ENCODE measurements at places on chromosomes 16 and 17.

DNA sequence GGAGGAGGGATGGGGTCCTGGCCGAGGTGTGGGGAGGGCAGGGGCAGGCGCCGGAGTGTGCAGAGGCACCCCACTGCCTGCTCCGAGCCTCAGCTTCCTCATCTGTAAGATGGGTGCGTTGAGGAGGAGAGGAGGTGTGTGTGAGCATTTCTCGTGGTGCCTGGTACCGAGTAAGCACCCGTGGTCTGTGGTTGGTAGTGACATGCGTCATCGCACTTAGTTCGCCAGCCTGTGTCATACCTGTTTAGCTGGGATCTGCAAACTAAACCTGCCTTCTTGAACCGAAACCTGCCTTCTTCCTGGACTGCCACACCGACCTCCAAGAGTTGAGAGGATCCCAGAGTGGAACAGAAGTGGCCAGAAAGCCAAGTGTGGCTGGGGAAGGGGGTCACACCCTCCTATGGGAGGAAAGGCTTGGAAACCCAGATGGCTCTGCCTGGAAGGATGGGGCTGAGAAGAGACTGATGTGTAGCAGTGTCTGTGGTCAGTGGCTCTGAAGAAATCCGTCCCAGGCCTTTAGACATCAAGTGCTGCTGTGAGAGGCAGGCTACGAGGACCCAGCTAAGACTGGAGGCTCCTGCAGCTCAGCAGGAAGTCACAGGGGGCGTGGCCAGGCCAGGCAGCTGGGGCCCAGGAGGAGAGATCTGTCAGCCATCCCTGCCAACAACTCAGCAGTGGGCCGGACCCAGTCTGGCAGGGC lies 162.6 kb upstream of the PLCG2 start:
- peak; percentile 59 for DNase-seq

GRCh38 chr17:76793775-76794174 lies 55.9 kb downstream of the MFSD11 start:
- DNase-seq = no peak

GRCh38 chr17:30807896-30808295 lies 16.6 kb downstream of the CRLF3 start:
- no peak for DNase-seq

DNA sequence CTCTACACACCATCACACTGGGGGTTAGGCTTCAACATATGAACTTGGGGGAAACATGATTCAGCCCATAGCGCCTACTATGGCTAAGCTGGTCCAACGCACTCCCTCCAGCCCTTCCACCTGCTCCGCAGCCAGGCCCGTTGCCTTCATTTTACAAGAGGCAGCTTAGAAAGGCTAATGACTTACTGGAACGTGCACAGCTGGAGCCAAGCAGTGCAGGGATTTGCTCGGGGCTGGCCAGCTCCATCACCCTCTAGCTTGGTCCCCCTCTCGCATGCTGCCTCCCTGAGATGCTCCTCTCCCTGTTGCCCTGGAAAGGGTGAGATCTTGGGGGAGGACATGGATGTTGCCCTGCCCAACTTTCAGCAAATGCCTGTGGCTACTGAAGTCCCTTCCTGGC lies 2.8 kb upstream of the CACNG1 start:
- no peak for DNase-seq

GRCh38 chr17:27473748-27474609 lies 17.7 kb downstream of the KSR1 start:
- peak; percentile 71 for DNase-seq

DNA sequence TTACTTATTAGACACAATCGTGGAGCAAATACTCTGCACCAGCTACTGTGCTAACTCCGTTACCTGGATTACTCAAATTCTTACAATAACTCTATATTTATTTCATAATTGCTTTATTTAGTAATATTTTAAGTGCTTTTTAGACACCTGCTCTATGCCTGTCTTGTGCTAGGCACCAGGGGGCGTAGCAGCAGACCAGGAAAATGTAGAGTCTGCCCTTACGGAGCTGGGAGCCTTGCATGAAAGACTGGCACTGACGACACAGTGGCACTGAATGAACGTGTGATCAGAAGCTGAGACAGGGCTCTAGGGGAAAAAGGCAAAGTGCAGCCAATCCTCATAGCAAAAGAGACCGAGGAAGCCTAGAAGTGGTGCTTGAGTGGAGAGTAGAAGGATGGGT lies 486.5 kb downstream of the CDH13 start:
- DNase-seq = no peak

GRCh38 chr17:56595831-56596690 lies 2.6 kb downstream of the NOG start:
- DNase-seq = no peak

GRCh38 chr16:57981636-57982035 lies 10.7 kb upstream of the CNGB1 start:
- no peak for DNase-seq

GRCh38 chr16:68005786-68006286 lies 6.6 kb upstream of the DPEP2 start:
- DNase-seq = no peak

DNA sequence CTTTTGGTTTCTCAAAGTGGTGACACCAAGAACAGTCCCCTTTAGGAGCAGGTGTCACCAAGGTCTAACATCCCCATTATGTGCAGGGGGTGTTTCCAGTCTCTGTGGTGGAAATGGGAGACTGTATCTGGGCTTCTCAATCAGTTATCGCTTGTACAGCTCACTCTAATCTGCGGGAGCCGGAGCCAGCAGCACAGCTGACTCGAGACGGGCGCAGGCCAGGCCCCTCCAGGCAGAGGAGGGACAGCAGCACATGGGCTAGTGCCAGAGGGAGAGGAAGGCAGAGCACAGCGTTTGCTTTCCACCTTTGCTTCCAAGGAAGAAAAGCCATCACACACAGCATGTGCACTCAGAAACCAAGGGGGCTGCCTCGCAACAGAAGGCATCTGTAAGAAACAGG lies 91.2 kb upstream of the CREBBP start:
- no peak for DNase-seq

GRCh38 chr16:89924925-89925307 lies 1.8 kb downstream of the TUBB3 start:
- no peak for DNase-seq

DNA sequence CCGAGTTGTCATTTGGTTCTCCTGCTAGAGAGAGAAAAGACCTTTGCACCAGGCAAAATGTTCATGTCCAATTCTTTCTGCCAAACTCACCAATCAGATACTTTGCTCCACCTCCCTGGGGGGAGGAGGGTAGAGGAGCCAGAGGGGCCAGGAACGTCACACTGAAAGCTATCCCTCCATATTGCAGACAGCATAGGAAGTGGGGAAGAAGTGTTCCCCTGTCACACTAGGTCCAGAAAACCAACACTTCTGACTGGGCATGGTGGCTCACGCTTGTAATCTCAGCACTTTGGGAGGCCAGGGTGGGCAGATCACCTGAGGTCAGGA lies 9.5 kb downstream of the HSD17B2 start:
- no peak for DNase-seq

- no peak for DNase-seq
These were observed at the start of gene PIRT for GRCh38 chr17:10837921-10838320. TSS of gene PIRT (minus strand) at chr17:10838087. CDS start at chr17:10825645, 12,442 bp downstream.

DNA sequence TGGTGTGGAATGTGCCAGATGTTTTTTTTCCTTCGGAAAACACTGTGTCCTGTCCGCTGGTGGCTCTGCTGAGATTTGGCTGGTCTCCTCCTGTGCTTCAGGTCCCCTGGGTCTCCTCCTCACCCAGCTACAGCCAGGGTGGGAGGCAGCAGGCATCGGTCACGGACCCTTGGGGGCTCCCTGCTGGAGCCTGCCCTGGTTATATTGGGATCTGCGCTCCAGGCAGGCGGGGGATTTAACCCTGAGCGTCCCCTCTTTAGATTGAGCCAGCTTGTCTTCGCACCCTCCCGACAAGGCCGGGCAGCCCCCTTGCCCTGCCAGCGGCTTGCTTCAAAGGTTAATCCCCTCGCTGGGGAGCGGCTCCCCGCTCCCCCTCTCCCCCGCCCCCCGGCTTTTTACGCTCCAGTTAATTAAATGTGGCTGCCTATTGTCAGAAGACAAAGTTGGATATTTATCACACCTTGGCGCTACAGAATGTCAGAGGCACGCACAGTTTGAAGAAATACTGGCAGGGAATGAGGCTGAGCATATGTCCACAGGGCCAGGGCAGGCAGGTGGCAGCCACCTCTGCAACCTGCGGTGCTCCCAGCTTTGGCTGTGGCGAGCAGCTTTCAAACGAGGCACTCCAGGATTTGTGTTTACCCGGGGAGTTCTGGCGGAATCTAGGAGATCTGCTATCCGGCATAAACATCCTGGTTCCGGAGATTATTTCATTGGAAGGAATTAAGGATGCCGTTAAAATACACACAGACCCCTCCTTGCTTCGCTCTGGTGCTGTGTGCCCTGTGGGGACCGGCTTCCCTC lies 38.2 kb upstream of the GSE1 start:
- no peak for DNase-seq

DNA sequence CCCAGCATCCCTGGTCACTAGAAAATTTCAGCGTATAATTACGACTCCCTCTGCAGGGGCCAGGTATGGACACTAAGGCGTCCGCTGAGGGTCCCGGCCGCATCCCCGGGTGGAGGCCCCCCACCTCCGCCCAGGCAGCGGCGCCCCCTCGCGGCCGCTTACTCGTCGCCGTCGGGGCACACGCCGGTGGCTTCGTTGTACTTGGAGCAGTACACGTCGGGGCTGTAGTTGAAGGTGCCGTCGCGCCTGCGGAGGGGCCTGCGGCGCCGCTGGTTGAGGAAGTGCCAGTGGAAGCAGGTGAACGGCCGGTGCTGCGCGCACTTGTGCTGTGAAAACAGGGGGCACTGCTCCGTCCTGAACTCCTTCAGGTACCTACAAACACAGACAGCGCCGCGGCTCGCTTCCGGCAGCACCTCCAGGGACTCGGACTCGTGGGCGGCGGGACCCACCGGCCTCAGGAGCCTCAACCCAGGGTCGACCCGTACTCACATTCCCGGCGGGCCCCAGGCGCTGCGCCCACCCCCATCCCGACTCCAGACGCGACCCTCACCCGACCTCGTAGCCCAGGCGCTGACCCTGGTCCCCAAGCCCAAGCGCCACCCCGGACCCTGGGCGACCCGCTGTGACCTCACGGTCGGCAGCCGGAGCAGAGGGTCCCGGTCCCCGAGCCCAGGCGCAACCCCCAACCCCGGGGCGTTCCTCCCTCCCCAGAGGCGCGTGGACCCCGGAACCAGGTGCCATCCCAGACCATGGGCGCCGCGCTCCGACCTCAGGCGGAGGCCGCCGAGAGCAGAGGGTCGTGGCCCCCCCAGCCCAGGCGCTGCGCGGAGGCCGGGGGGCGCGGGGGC lies 596 bp downstream of the UNKL start:
- peak; percentile 32 for DNase-seq

GRCh38 chr17:37476431-37477120 lies 13.1 kb upstream of the DUSP14 start:
- no peak for DNase-seq

DNA sequence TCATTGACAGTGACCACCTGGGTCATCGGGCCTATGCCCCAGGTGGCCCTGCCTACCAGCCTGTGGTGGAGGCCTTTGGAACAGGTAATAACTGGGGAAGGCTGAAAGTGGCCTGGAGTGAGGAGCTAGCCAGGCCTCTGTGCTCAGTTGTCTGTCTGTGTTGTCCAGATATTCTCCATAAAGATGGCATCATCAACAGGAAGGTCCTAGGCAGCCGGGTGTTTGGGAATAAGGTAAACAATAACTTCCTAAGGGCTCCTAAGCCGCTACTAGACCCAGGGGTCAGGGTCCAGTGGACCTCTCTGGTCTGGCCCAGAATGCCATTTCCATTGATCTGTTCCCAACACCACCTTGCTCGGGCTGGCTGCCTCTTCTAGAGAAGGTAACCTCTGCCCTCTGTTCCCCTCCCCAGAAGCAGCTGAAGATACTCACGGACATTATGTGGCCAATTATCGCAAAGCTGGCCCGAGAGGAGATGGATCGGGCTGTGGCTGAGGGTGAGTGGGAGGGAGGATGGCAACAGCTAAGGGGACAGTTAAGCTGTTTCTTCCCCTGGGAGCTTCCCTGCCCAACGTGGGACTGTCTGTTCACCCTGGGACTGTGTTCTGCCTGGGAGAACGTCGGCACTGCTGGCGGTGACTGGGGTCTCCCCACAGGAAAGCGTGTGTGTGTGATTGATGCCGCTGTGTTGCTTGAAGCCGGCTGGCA lies 1.9 kb upstream of the MLX start:
- DNase-seq = no peak

DNA sequence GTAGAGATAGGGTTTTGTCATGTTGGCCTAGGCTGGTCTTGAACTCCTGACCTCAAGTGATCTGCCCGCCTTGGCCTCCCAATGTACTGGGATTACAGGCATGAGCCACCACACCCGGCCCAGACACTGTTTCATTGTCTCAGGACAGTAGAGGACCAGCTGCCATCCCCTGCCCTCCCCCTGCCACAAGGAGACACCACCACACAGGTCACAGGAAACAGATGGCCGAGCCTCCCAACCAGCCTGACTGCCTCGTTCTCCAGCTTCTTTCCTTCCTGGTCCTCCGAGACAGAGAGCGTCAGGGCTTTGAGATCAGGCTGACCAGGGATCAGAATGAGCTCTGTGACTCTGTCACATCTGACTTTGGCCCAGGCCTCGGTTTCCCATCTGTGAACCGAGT lies 20.8 kb upstream of the RNPS1 start:
- no peak for DNase-seq

DNA sequence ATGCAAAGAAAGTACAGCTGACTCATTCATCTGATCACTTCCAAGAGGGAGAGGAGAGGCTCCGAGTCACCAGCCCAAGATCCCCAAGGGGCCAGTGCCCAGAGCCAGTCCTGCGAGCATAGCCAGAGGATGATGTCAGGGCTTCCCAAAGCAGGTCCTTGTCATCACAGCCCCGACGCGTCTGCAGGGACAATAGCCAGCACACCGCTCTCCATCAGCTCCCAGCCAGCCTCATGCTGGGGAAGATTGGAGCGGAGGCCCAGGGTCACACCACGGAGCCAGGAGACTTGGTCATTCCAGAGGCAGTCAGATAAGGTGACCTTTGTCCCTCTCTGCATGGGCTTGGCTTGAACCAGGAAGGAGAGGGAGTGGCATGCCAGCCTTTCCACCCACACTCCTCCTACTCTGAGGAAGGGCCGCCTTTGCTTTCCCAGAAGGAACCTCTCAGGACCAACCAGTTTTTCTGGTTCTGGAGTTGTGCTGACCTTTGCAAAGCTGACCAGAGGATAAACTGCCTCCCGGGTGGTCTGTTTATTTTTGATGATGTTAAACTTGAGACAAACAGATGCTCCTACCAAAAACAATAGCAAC lies 58.3 kb upstream of the ARHGAP44 start:
- no peak for DNase-seq

GRCh38 chr17:73069841-73070240 lies 22.6 kb downstream of the SLC39A11 start:
- no peak for DNase-seq

DNA sequence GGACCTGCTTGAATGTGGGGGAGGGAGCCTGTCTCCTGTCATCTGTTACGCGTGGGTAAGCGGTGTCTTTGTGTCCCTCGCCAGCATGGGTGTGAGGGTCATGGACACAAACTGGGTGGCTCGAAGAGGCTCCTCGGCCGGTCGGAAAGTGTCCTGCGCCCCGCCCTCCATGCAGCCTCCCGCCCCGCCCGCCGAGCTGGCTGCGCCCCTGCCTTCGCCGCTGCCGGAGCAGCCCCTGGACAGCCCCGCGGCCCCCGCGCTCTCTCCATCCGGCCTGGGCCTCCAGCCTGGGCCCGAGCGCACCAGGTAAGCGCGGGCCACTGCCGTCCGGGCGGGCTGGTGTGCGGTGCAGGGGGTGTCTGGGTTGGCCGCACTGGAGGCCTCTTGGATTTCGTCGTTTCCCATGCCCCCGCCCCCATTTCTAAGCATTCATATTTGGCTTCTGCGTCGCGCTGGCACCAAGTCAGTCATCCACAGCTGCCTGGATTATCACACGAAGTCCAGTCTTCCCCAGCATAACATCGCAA lies 43.8 kb downstream of the ELAC2 start:
- DNase-seq = no peak
